ENCODE measurements at places on chromosomes 16 and 17.

DNA sequence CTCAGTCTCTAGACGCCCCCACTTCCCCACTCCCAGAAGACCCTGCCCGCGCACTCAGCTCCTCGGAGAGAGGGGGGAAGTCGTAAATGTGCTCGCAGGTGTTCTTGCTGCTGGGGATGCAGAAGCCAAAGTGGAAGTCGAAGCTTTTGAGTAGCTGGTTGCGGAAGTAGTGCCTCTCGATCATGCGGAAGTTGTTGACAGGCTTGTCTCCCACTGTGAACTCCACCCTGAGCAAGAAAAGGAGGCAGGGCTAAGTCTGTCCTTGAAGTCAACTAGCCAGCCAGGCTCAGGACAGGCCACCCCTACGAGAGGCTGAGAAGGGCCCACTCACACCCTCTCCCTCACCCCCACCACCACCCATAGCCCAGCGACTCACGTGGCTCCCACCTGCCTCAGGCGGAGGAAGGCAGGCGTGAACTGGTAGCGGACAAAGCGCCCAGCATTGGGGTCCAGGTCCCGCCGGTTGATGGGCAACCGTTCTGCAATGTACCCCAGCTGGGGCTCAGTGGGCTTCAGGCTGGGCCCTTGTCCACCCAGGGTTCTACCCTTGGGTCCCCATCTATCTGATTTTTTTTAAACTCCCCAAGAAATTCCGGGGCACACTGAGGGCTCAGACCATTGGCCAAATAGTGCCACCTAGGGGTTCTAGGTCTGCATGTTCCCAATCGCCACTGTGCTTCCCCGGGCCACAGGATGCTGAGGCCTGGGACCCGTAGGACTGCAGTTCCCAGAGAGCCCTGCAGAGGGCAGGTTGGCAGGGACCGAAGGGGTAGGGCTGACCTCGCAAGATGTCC is 4.6 kb downstream of the UNC119 start:
- DNase-seq, result peak; percentile 62

GRCh38 chr17:72702136-72702735 is 390.3 kb downstream of the SLC39A11 start:
- DNase-seq, result no peak

- peak; percentile 20 for DNase-seq
These were observed 3.1 kb upstream of the MRPS34 start for GRCh38 chr16:1775846-1776671.

DNA sequence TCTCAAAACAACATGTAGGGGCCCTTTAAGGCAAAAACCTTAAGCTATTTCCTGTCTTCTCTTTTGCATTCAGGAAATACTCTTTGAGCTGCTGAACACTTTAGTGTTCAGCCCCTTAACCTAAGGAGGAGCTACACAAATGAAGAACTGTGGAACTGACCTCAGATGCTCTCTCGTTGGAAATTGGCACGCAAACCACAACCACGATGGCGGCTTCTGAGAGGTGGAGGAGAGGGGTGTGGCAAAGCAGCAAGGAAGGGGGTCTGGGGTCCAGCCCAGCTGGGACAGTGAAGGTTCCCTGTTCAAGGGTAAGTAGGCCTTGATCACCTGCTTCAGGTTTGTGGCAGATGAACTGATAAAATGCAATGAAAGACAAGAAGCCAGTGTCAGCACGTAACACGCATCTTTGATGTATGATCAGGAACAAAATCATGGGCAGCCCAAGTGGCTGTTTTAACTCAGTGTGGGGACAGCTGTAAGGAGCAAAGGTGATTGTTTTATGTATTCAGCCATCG is 291.6 kb upstream of the TNRC6C start:
- no peak for DNase-seq

DNA sequence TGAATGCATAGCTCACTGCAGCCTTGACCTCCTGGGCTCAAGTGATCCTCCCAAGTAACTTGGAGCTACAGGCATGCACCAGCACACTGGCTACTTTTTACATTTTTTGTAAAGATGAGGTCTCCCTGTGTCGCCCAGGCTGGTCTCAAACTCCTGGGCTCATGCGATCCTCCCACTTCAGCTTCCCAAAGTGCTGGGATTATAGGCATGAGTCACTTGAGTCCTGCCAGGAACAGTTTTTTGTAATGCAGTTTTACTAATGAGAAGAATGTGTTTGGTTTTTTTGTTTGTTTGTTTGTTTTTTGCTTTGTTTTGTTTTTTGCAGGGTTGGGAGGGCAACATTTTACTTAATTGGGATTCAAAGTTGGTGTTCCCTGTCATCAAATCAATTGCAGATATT is 22.2 kb downstream of the SOST start:
- no peak for DNase-seq

GRCh38 chr17:882827-883585 is 96.6 kb downstream of the NXN start:
- no peak for DNase-seq

DNA sequence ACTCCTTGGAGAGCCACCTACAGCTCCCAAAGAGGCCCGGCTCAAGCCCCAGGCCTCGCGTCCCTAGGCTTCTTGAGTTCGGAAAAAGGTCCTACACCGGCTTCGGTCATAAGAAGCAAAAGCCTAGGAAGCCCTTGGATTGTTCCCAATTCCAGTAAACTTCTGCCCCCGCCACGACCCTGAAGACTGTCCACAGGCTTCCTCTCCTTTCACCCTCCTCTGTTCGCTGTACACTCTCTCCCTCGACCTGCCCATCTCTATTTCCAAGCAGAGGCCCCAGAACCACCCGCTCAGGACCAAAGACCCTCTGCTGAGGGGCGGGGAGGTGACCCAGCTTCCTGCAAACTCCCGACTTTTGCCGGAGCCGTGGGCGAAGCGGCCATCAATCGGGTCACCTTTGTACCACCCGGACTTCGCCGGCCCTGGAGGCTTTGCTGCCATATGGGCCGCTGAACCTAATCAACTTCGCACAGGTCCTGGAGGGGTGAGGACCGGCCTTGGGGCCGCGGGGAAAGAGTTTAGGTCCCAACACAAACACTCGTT is 2.7 kb downstream of the HOXB2 start:
- DNase-seq, result no peak

GRCh38 chr17:27946513-27946912 is 53.3 kb upstream of the LYRM9 start:
- no peak for DNase-seq

GRCh38 chr17:6559753-6560215 is 3.4 kb upstream of the PITPNM3 start:
- no peak for DNase-seq

DNA sequence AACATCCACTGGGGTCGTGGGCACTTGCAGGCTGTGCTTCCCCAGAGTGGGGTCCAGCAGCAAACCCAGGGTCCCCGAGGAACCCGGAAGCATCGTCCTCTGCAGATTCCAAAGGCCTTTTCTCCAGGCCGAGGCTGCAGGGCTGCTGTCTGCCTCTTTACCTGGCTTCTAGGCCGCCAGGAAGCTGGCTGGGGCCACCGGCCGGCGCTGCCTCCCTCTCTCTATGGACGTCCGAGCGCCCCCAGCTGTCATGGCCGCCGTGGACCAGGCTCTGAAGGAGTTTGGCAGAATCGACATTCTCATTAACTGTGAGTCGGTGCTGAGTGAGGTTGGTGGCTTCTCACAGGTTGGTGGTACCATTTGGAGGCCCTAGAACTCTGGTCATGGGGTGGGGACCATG is 5.6 kb downstream of the DECR2 start:
- no peak for DNase-seq

DNA sequence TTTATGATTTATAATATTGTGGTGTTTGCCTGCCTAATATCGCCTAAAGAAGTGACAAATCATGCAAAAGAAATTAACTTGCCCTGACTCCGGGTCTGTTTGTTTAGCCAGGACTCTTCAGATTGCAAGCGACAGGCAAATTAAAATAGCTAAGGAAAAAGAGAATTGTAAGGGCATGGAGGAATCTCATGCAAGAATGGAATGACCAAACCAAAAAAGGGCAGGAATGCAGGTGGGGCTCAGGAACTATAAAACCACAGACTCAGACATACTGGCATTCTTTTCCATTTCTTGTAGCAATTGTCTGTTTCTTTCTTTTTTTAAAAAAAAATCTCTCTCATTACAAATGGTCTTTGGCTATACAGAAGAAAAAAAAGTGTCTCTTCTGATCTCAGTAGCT is 188.1 kb upstream of the XYLT1 start:
- no peak for DNase-seq

- DNase-seq, result peak; percentile 79
These were observed 46.8 kb downstream of the RNF112 start for GRCh38 chr17:19457830-19458271.

DNA sequence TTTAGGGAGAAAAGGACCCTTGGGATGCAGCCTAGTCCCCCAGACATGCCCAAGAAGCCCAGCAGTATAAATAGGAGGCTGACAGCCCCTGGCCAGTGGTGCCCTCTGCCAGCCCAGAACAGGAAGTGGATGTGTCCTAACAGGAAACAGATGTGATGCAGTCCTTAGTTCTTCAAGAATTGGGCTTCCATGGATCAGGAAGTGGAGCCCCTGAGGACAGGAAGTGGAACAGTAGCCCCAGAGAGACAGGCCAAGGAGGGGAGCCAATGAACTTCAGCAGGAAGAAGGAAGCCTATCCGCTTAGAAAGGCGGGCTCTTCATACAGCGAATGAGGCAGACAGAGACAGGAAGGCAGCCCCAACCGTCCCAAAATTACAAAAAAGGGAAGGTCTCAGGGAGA is 7.2 kb downstream of the CTF1 start:
- no peak for DNase-seq

DNA sequence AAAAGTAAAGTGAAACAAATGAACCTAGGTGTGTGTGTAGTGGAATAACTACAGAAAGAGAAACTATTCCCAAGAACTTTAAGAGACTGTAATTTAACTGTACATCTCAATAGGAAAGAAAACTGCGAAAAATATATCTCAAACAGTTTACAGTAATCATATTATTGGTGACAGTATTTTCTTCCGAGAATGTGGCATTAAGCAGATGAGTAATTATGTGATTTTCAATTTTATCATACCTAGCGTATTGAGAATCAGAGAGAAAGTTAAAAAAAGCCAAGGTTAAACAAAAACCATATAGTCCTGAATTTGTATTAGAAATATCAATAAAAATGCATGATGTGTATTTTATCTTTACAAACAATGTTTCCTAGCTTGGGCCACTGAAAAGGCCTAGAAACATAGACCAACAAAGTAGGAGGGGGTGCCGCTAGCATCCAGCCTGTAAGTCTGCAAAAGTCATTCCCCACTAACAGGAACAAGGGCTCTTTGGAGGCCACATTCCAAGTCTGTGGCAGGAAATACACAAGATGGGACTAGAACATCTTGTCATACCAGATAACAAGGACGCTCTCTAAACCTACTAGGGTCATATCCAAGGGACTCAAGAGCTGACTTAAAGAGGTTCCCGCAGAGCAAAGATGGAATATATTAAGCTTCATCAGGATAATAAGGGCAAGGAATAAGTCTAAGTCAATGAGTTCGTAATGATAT is 20.5 kb downstream of the RNF157 start:
- DNase-seq, result no peak

DNA sequence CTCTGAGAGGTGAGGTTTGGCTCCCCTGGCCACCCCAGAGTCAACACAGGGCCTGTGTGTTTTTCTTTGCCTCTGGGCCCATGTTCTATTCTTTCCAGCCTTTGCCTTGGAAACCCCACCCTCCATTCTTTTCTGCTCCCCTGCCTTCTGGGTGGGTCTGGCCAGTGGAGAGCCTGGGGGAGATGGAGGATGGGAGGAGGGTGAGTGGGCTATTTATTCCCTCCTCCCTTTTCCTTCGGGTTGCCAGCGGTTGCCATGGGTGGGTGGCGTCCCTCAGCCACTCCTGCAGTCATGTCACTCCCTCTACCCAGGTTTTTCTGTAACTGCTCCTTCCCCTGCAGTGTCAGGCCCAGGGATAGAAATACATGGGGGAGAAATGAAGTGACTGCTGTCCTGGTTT is 15.5 kb downstream of the CMIP start:
- DNase-seq, result no peak

GRCh38 chr16:68420366-68420942 is 27.9 kb downstream of the SMPD3 start:
- no peak for DNase-seq

DNA sequence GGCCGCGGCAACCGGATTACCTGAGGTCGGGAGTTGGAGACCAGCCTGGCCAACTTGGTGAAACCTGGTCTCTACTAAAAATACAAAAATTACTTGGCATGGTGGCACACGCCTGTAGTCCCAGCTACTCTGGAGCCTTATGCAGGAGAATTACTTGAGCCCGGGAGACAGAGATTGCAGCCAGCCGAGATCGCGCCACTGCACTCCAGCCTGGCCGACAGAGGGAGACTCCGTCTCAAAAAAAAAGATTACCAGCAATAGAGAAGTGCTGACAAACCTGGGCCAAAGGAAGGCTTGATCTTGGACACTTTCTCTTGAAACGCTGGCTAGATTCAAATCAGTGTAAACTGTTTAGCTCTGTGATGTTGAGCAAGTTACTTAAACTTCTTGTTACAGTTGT is 4.3 kb downstream of the MT1H start:
- DNase-seq, result peak; percentile 35

DNA sequence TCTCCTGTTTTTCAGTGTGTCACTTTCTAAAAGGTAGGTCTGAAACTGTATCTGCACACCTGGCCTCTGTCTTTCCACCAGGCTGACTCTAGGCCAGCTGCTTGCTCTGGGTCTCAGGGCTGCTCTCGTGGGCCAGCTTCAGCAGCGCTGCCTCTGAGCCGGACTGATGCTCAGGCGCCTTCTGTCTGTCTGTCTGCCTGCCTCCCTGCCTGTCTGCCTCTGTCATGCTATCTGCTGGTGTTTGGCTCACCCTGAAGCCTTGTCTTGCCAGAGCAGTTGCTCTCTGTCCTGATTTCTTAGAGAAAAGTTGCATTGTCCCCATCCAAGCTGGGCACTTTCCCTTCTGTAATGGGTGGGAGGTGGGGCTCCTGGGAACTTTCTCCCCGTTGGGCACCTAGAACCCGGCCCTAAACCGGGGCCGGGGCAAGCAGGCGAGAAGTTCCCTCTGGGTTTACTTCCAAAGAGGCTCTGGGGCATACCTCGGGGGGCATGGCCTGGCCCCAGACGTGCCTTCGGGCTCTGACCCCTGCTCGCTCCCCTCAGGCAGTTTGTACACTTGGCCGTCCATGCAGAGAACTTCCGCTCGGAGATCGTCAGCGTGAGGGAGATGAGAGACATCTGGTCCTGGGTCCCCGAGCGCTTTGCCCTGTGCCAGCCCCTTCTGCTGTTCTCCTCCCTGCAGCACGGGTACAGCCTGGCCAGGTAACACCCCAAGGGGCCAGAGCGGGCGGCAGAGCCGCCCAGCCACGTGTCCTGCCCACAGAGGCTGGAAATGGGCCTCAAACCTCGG is 15.9 kb upstream of the ATP6V0C start:
- DNase-seq, result no peak

DNA sequence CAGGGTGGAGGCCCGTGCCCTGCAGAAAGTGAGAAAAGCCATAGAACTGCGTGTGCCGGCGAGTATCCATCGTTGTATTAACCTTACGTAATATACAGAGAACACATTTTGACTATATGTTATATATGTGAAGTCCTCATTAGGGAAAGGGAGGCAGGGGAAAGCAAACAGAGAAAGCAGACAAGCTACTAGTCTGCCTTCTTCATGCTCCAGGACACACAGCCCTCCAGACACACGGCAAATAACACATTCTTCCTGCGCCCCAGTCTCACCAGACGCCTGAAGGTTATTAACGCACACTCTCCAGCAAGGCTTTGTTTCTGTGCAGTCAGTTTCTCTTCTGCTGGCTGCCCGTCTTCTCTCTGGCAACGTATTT is 28.8 kb downstream of the PRDM7 start:
- no peak for DNase-seq

- no peak for DNase-seq
These were observed 23.3 kb upstream of the RASL10B start for GRCh38 chr17:35708149-35708548.

Measured in NCI-H524 (cell line).